ENCODE measurements at places on chromosomes 6 and 20.

GRCh38 chr20:33918662-33919061 is 75.0 kb upstream of the RALY start:
- DNase-seq = no peak

- no peak for DNase-seq
Measured at GRCh38 chr6:85135376-85136094, 314.3 kb upstream of the NT5E start.

- peak; percentile 76 for DNase-seq
Measured at GRCh38 chr6:75386050-75386770, 101.6 kb upstream of the TMEM30A start.

GRCh38 chr6:109808837-109809236 is 117.7 kb downstream of the FIG4 start:
- no peak for DNase-seq

- DNase-seq = peak; percentile 85
Measured at GRCh38 chr6:105675715-105676397, 273.0 kb upstream of the PREP start.

DNA sequence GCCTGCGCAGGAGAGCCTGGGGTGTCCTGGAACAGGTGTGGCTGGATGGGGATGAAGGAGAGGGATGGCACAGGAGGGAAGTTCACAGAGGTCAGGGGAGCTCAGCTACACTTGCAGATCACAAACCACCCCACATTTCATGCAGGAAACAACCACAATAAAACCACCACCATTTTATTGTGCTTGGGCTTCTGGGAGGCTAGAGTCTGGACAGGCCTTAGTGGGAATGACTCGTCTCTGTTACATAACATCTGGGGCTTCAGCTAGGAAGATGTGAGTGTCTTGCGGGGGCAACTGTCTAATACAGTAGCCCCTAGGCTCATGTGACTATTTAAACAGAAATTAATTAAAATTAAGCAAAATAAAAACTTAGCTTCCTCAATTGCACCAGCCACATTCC is 33.4 kb downstream of the SNX5 start:
- DNase-seq = peak; percentile 37

DNA sequence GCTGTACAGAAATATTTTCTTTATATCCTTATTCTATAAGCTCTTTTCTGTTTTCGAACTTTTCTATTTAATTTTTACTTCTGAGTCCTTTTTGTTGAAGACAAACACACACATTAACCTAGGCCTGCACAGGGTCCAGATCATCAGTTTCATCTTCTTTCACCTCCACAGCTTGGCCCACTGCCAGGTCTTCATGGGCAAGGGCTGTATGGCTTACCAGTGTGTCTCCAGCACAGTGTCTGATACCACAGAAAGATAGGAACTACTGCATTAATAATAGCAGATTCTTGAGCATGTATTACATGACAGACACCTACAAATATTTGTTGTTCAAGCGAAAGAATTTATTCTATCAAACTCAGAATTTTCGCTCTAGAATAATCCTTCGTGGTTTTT is 24.4 kb downstream of the QKI start:
- peak; percentile 33 for DNase-seq

DNA sequence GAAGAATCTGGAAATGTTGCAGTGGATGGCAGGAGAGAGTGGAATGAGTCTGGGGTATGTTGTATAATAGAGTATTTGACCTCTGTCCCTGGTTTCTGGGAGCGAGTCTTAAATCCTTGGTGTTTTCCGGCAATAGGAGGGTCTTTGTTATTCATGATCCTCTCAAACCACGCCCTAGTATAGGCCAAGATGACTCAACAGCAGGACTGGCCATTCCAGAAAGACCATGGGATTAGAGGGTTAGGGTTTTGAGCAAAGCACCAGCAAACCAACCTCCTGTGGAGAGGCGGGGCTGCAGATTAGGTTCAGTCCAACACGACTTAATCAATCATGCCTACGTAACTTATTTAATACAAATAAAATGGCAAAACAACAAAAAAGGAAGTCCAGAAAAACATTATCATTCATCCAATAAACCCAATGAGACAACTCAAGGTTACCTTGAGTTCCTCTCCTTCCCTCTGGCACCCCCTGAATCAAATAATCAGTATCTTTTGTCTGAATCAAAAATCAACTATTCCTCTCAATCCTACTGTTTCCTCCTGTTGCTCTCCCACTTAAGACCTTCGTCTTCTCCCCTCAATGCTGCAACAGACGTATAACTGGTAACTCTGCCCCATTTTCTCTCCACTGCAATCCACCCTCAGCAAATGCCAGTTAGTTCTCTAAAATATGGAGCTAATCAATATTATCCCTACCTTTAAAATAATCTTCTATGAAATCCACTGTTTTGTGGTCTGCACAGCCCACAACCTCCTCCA is 15.5 kb downstream of the HUS1B start:
- DNase-seq = no peak

- DNase-seq = no peak
Measured at GRCh38 chr6:38283734-38284362, 355.9 kb downstream of the BTBD9 start.

DNA sequence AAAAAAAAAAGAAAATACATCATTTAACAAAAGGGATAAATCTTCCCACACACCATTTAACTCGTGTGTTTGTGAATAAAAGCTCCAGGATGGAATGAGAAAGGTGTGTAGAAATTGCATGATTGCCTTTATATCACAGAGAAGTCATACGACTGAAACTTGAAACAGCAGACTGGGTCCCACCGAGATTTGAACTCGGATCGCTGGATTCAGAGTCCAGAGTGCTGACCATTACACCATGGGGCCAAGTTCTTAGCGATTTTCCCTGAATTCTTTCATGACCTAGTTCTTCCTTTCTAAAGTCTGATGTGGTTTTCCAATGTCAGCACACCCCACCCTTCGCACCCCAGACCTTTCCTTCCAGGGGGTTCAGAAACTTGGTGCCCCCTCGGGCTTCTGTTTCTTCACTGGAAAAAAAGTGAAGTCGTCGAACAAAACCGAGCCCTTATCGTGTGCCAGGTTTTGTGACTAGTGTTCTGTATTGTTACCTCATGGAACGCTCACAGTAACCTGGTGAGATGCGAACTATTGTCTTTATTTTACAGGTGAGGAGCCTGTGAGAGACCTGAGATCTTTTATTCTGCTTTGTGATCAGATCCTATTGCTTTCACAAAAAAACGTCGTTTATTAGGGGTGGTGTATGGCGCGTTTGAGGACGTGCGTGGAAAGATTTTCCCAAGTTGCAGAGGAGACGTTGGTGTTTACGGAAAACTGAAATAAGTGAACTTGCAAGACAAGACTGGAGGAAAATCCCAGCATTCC is 120.8 kb downstream of the OR2B2 start:
- peak; percentile 86 for DNase-seq

- no peak for DNase-seq
Measured at GRCh38 chr6:46072866-46073265, 56.9 kb upstream of the ENPP4 start.

- no peak for DNase-seq
Measured at GRCh38 chr6:43671801-43672690, 15.5 kb downstream of the MRPS18A start.

GRCh38 chr6:41427642-41428335 is 92.4 kb downstream of the NCR2 start:
- DNase-seq = no peak

DNA sequence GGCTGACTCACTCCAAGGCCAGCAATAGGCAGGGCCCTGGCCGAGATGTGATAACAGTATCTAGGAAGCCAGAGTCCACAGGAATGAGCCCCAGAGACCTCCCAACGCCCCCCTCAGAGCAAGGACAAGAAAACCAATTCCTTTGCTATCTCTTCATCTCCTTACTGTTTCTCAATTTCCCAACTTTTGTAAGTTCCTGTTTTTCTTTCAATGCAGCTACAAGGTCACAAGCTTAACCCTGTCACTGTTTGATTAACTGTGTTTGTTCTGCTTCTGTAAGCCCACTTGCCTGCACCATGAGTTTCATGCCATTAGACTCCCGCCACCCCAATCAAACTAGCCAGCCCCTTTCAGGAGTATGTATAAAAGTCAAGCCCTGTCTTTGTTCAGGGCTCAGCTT is 3.5 kb downstream of the FKBP1C start:
- peak; percentile 5 for DNase-seq

- no peak for DNase-seq
Measured at GRCh38 chr6:57135885-57136284, 36.2 kb upstream of the BAG2 start.

DNA sequence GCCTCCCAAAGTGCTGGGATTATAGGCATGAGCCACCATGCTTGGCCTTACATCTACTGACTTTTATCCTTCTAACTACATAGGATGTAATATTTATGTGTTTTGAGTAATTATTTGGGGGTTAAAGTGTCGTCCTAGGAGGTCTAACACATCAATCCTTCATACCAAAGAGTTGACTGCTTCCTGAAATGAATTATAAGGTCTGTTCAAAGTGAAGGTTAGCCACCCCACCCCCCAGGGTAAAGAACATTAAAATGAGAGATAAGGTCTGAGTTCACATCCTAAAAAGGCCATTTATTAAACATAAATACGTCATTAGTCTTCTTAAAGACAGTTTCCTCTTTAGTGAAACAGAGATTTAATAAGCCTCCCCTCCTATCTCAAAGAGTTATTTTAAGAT is 33.8 kb downstream of the TNFAIP3 start:
- no peak for DNase-seq

DNA sequence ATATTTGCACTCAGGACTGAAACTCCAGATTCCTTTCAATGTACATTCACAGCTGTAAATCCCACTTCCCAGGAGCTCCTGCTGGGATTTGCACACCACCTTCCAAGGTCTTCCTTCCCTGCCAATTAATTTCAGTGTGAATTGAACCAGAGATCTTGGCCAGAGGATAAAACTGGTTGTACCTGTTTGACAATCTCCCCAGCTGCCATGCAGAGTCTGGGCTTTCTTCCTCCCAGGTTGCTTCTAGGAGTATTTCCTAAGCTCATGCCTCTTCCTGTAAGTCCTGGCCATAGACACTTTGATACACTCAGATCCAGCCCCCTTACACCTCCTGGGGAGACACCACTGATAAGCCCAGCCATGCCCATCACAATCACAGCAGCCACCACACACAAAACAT is 15.6 kb downstream of the MAFB start:
- no peak for DNase-seq

DNA sequence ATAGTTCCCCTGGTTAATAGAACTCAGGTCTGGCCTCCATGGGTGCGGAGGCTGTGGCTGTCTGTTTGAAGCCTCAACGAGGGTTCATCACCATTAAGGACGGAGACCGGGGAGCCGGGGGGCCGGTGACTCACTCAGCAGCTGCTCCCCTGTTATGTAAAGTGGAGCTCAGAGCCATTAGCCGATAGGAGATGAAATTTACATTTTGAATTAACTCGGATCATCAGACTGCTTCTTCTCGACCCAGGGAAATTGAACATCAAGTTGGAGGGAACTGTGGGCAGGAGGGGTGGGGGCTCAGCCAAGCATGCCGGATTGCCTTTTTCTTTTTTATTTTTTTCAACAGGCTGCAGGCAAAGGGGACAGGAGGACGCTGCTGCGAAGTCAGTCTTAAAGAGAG is 12.3 kb downstream of the PCK1 start:
- no peak for DNase-seq

DNA sequence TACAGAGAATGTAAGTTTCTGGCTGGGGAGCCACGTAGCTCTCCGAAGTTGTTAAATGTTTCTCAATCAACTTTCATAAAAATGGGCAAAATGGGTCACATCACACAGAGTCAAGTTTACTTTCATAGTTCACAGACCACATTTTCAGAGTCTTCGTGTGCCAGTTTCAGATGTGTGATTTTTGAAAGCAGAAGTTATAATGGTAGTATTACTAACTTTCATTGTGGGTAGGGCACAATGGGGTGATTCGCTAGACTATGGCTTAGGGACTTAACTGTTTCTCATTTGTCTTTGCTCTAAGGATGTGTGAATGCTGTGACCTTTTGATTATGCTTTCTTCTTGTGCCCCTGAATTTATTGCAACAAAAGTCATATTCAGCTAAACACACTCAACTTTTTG is 109.0 kb upstream of the SUPT3H start:
- no peak for DNase-seq

- no peak for DNase-seq
Measured at GRCh38 chr6:35177157-35177556, 36.0 kb upstream of the TCP11 start.

GRCh38 chr6:74768120-74768519 is 437.7 kb downstream of the COL12A1 start:
- no peak for DNase-seq

- DNase-seq = peak; percentile 87
Measured at GRCh38 chr6:9126878-9127560, 691.7 kb upstream of the SLC35B3 start.

- DNase-seq = no peak
Measured at GRCh38 chr6:31749301-31750036, 9.7 kb downstream of the MSH5 start.

DNA sequence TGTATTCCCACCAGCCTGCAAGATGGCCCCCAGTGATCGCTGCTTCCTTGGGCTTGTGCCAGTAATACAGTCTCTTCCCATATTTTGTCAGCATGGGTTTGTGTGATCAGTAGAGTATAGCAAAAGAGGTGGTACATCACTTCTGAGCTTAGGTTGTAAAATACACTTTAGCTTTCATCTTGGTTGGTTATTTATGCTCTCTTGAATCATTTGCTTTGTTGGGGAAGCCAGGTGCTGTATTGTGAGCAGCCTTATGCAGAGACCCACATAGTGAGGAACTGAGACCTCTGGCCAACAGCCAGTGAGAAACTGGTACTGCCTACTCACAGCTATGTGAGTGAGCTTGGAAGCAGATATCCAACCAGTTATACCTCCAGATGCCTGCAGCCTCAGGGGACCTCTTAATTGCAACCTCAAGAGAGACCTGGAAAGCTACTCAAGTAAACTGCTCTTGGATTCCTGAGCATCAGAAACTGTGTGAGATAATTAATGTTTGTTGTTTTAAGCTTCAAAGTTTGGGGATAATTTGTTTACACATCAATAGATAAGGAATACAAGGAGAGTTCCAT is 229.3 kb downstream of the FARS2 start:
- DNase-seq = no peak

GRCh38 chr6:102853249-102853955 is 1459.9 kb downstream of the GRIK2 start:
- DNase-seq = no peak

GRCh38 chr6:108806171-108806570 is 42.1 kb upstream of the ARMC2 start:
- DNase-seq = no peak

GRCh38 chr6:86526238-86526637 is 411.1 kb upstream of the HTR1E start:
- DNase-seq = no peak

- DNase-seq = no peak
Measured at GRCh38 chr6:20117474-20117873, 94.8 kb downstream of the MBOAT1 start.

- peak; percentile 62 for DNase-seq
Measured at GRCh38 chr6:7615611-7616383, 25.8 kb downstream of the SNRNP48 start.

GRCh38 chr6:72081871-72082270 is 195.5 kb downstream of the RIMS1 start:
- no peak for DNase-seq

DNA sequence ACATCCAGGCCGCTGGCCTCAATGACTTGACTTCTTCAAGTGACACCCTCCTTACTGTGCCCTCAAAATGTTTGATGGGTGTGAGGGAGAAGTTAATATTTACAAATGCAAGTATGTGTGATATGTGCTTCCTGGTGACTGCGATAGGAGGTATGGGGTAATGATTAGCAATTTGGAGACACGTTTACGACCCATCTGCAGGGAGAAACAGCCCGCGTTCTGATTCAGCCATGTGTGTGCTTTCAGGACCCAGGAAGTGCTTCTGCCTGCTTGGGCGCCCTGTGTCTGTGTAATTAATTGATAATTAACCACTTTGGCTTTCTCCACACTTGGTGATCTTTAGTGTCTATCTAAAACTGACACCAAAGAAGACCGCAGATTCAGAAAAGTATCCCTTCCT is 25.0 kb downstream of the SIRPA start:
- no peak for DNase-seq

- peak; percentile 53 for DNase-seq
Measured at GRCh38 chr6:12280458-12280857, 9.7 kb upstream of the EDN1 start.
